Stimulated activated CD4-positive, alpha-beta T cell treated with anti-CD3 and anti-CD28 coated beads, TNF-alpha, amount 100 ng/mL, for 24 hours (primary cell): ENCODE measurements at places on chromosomes 2 and 18.

- DNase-seq = no peak
Observed at GRCh38 chr2:160816916-160817499, 323.4 kb upstream of the RBMS1 start.

DNA sequence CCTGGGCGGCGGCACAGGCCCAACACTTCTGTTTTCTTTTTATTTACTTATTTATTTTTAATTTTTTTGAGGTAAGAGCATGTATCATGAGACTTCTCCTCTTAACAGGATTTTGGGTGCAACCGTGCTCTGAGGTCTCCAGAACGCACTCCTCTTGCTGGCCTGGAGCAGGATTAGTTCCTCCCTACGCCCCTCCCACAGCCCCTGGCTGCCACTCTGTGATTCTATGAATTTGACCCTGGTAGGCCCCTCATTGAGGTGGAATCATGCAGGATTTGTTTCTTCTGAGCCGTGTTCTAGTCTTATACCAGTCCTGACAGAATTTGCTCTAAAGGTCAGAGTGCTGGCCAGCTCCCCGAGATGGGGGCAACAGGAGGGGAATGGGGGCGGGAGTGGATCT, 106.5 kb upstream of the HS6ST1 start:
- no peak for DNase-seq

DNA sequence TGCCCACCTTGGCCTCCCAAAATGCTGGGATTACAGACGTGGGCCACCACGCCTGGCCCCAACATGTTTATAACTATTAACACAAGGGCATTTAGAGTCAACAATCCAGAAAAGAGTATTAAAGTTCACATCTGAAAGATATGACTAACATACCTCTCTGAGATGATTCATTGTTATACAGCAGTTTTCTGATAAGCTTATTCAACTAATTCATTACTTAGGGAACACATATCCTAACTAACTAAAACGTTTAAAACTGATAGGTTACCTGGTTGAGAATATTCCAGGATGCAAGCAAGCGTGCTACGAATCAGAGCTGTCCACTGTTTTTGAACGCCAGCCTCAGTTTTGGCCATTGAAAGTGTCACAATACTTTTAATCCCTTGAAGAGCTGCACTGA, 34.0 kb upstream of the STRN start:
- no peak for DNase-seq

- no peak for DNase-seq
Observed at GRCh38 chr2:12806549-12807242, 90.0 kb downstream of the TRIB2 start.

GRCh38 chr2:109196081-109196875, 67.3 kb downstream of the SH3RF3 start:
- DNase-seq = no peak

DNA sequence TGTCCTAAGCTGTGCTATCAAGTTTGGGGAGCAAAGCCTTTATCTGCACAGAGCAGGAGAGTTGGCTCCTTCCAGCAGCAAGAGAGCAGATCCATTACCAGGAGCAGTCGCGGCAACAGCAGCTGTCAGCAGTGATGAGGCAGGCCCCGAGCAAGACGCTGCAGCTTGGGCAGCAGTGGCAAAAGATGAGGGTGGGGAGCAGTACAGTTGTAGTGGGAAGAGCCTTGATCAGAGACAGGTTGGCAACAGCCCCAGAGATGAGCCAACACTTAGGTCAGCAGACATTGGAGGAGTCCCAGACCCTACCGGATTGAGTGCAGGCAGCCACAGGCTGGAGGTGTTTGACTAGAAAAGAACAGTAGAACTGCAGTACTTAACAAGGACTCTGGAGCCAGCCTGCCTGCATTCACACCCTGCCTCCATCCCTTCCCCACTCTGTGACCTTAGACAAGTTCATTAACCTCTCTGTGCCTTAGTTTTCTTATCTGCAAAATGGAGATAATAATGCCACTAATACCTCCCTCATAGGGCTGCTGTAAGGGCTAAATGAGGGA, 117.1 kb upstream of the SERTAD2 start:
- no peak for DNase-seq

GRCh38 chr2:69693059-69693774, 48.7 kb upstream of the ANXA4 start:
- DNase-seq = no peak

GRCh38 chr2:189142893-189143759, 36.4 kb downstream of the COL5A2 start:
- DNase-seq = peak; percentile 27

- DNase-seq = no peak
Observed at GRCh38 chr18:46134920-46135675, 30.9 kb downstream of the HAUS1 start.

GRCh38 chr18:63888470-63889190, 1.1 kb downstream of the SERPINB2 start:
- DNase-seq = no peak

DNA sequence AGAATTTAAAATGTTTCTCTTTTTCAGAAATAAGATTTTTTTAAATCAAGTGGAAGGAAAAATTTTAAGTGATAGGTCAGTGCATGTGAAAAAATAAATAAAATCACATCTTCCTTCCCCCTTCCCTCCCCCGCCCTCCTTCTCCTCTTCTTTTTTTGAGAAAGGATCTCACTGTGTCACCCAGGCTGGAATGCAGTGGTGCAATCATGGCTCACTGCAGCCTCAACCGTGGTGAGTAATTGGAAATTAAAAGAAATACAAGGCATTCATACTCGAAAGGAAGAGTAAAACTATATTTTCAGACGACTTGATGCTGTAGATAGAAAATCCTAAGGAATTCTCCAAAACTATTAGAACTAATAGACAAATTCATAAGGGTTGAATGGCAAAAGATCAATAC, 16.9 kb upstream of the CRACDL start:
- no peak for DNase-seq

- DNase-seq = no peak
Observed at GRCh38 chr2:1418566-1418965, 5.3 kb downstream of the TPO start.

GRCh38 chr2:177171418-177171865, 41.2 kb upstream of the HNRNPA3 start:
- DNase-seq = no peak

- DNase-seq = no peak
Observed at GRCh38 chr2:107001062-107001461, 115.1 kb upstream of the ST6GAL2 start.

DNA sequence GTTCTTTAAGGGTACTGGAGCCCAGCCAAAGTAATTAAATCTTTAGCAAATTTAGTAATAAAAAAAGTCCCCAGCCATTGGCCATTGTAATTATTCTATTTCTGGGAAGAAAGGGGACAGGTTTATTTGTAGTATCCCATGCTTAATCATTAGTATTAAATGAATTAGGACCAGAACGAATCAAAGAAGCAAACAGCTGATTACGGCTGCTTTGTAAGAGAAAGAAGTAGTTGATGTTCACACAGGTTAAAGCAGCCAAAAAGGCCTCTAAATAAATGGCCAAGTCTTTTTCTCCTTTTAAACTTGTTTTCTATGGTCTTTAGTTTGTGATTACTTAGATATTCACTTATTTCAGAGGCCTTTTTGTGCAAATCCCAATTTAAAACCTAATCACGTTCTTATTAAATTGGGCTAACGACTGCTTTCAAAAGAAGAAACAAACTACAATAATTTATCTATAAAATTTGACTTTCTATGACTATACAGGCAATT, 48.6 kb upstream of the DNAH7 start:
- no peak for DNase-seq

DNA sequence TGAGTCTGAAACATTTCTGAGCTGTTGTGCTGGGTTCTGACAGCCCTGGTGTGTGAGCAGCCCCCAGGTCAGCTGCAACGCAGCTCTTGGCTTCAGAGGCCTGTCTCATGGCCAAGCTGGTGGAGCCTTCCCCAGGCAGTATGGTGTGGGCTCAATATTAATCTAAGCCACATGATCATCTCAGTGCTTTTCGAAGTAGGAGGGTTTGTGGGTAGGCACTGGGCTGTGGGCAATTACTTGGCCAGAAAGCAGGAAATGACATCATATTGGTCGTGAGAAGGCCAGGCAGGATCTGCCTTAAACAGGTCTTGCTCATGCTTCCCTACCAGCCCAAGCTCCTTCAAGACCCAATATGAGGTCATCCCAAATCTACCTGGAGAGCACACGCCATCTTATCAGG, 26.9 kb downstream of the LOXHD1 start:
- no peak for DNase-seq

DNA sequence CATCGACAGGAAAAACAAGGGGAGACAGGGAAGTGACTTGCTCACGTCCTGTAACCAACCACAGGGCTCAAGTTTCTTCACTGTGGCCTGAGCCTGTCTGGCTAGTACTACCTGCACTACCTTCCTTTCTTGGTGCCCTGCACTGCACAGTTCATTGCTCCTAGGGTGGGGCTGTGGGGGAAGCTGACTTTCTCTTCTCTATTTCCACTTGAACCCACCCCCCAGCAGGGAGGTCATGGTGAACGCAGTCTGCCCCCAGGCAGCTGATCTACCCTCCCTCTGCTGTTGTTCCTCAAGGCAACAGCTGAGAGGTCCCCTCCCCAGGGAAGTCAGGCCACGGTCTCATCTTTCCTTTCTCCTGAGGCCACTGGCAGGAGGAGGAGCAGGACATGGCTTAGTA, 532.1 kb downstream of the SOX11 start:
- no peak for DNase-seq

GRCh38 chr18:63883617-63884016, 3.9 kb upstream of the SERPINB2 start:
- DNase-seq = no peak

GRCh38 chr18:79784965-79785770, 12.6 kb upstream of the KCNG2 start:
- no peak for DNase-seq

DNA sequence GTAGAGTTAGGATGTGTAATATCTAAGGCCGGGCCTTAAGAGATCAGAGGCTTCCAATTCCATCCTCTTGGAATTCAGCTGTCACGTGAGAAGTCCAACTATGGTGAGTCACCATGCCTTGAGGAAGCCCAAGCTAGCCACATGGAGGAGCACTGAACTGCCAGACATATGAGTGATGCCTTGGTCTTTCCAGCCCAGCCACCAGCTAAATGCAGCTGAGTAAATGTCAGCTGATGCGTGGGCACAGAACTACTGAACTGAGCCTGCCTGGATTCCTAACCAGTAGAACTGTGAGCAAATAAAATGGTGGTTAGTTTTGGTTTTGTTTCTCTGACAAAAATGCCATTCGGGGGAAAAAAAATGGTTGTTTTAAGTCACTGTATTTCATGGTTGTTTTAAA, 153.7 kb upstream of the SERTAD2 start:
- DNase-seq = peak; percentile 41

- no peak for DNase-seq
Observed at GRCh38 chr2:163319006-163319405, 416.8 kb downstream of the FIGN start.

DNA sequence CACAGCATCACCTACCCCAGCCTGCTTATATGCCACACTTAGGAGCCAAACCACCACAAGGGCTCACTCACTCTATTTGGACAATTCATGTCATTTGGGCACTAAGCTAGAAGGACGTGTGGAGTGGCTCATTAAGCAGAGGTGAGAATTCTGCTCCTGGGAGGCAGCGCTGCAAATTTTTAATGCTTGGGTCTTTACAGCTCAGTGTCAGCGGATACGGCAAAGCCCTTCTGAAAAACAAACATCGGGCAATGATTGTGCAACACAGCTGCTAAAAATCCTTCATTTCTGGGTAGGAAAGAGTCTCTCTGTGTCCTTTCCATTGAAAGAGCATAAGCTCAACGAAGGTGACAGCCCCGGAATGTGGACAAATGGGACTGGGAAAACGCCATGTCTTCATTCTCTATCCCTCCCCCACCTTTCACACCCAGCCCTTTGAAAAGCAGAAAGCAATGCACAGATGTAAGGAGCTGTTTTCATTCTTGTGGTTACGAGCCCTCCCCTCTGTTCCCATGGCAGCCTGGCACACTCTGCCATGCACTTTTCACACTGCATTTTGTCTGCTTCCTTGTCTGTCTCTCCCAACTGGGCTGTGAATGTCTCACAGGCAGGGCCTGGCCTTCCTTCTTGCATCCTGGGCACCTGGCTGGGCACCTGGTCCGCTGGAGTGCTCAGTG, 16.0 kb downstream of the TMEM177 start:
- no peak for DNase-seq

GRCh38 chr2:40431600-40431955, 20.3 kb downstream of the SLC8A1 start:
- no peak for DNase-seq

DNA sequence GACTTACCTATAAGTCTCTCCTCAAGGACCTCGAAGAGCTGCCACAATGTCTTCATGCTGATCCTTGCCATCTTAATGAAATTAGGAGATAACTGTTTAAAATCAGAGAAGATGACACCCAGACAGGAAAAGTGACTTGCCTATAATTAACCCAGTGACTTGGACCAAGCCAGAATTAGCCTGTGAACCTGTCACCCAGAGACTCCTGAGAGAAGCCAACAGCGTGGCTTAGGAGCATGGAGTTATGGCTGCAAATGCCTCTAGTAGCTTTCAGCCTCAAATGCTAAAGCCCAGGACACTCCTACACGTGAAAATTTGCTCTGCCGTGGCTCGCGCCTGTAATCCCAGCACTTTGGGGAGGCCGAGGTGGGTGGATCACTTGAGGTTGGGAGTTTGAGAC, 104.2 kb downstream of the GBX2 start:
- DNase-seq = no peak

GRCh38 chr2:41944220-41944880, 103.5 kb upstream of the PKDCC start:
- DNase-seq = no peak

GRCh38 chr2:2743164-2743571, 412.1 kb upstream of the MYT1L start:
- DNase-seq = no peak

DNA sequence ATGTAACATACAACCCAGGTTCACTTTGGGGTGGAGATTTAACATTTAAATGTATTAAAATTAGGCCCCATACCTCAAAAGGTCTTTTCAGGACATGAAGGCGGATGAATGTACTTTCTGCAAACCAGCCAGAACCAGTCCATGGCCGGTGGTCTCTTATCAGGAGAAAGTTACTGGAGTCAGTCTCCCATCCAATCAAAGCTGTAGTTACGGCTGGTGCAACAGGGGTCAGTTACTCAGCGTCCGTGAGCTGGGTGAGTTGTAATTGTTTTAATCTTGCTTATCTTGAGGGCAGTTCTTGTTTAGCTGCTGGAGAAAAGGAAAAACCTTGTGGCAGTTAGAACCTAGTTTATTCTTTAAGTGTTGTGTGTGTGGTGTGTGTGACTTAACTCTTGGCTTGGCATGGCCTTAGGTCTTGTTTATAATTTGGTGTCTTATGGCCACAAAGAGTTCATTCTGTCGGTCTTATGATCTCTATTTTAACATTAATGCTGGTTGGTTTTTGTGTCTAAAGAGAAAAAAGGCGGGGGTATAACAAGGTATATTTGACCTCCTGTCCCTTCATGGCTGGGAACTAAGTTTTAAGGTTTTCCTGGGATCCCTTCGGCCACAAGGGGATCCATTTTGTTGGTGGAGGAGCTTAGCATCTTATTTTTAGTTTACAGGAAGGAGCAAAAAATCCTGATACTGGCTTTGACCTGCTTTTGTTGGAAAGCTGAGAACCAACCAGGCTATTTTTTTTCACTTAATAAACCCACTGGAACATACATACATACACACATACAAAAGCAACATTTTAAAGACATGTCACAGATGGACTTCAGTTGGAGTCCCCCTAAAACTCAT, 143.5 kb upstream of the NCK2 start:
- no peak for DNase-seq
